ENCODE measurements at places on chromosomes 1 and 21.

- no peak for DNase-seq
Observed at GRCh38 chr1:114149211-114149610, 4.5 kb downstream of the SYT6 start.

GRCh38 chr1:163161337-163161736 lies 41.4 kb downstream of the RGS5 start:
- DNase-seq = no peak

DNA sequence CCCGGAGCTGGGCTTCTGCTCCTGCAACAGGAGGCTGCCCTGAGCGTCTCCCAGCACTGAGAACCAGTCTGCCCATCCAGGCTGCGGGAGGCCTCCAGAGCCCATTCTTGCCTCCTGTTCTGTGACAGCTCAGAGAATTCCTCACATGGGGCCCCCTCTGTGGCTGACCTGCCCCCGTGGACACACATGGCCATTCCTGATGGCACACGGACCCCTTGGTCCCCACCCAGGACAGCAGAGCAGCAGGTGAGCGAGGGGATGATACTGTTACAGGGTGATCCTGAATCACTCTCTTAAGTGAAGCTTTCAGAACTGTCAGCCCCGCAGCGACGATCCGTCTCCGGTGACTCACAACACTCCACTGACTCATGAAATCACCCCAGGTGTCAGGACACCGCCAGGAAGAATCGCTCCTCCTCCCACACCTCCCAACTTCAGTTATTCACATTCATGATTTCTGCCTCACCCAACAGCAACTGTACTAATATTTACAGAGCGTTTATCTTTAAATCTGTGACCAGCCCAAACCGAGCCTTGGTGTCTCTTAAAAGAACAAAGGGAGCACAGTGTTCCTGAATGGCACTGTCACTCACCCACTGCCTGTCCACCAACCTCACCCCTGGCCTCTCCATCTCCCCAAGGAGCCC lies 22.5 kb downstream of the CHD5 start:
- no peak for DNase-seq

- DNase-seq = no peak
Observed at GRCh38 chr1:154326546-154327465, 1.5 kb downstream of the ATP8B2 start.

DNA sequence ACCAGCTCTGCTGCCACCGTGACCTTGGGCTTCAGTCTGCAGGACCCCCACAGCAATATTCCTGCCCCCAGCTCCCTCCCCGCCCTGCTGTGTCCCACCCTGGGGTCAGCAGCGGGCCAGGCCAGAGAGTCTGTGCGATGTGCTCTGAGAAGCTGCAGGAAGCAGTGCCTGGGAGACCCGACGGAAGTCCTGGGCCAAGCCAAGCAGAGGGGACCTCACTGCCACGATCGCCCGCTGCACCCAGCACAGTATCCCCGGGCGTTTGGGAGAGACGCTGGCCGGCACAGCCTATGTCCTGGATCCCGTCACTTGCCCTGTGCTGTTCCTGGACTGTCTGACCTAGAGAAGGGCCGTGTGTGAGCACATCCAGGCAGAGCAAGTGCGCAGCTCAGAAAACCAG lies 106.6 kb upstream of the TTC34 start:
- DNase-seq = no peak
